ENCODE measurements at places on chromosomes 2 and 18.
A peak's percentile ranks its signal among the peaks of the same experiment; 100 is the strongest.

DNA sequence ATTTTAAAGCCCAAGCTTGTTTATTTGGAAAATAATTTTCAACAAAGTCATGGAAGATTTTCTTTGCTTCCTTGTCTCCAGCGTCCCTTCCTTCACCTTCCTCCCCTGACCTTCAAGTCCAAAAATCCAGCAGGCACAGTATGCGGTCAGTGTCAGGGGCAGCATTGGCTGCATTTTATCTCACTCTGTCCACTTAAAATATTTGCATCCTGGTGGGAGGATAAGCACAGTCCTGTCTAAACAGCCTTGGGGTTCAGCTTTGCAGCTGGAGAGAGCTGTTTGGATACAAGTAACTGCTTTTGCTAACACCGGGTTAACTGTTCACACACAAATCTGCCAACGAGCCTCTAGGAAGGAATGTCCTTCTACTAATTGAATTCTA is 318.1 kb downstream of the PDE11A start:
- no peak for DNase-seq

DNA sequence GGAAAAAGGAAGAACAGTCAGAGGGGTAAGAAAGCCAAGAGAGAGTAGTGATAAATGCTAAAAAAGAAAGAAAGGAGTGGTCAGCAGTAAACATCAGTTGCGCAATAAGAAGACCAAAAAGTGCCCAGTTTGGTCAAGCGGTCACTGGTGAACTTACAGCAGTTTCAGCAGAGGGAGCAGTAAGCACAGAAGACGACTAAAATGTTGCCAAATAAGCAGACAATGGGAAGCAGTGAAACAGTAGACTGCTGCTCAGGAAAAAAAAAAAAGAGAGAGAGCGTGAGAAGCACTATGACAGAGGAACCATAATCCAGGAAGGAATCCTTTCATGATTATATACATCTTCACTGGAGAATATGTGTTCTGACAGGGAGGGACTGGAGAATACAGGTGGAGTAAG is 45.8 kb downstream of the DNAJC10 start:
- DNase-seq, result no peak

DNA sequence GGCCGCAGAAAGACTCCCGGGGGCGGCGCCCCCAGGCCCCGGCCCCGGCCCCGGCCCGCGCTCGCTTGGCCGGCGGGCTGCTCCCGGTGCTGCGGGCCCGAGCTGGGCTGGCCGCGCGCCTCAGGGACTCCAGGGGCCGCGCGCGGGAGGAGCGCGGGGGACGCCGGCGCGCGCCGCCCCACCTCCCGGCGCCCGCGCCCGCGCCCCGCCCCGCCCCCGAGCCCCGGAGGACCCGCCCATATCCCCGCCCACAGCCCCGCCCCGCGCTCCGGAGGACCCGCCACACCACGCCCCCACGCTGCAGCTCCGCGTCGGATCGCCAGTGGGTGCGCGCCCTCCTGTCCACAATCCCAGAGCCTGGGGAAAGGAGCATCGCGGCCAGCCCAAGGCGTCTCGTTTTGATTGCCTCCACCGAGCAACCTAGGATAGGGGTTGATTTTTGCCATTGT is at the start of gene PARD6G:
Gene PARD6G (minus strand): TSS at position 122 of the 449 bp plus-strand sequence. CDS start 166 bp downstream, outside the sequence.
- peak; percentile 49 for DNase-seq

DNA sequence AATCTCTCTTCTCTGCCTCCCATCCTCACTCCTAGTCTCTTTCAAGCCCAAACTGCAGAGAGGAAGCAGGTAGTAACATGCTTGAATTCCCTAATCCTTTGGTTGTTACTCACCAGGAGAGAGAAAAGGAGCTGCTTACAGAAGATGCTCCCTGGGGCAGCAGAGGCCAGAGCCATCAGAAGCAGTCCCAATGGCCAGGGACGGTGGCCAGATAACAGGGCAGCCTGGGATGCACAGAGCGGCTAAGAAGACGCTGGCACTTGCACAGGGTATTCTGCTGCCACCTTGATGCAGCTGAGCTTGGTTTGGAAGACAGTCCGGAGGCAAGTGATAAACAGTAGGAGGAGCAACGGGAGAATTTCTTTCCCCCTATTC is 250 bp downstream of the DSC1 start:
- DNase-seq, result no peak

- DNase-seq, result no peak
Observed at GRCh38 chr18:47679864-47680263, 250.6 kb downstream of the SMAD2 start.

All from activated T-cell treated with anti-CD3 and anti-CD28 coated beads for 24 hours (primary cell).